ENCODE measurements at places on chromosomes 5 and 9. TPM values are rescaled to one million over a fixed set of nuclear protein-coding genes. Genes with fewer than 3 reads are reported as not detected.
A peak's percentile ranks its signal among the peaks of the same experiment; 100 is the strongest.

Gene LCN1
- total RNA-seq, result 0.60 TPM

Gene MCIDAS
- not detected for total RNA-seq

- H3K36me3 ChIP-seq, result peaks cover 4% of the 10 kb centered on the region
- no peaks in the 10 kb centered on the region for H3K27me3 ChIP-seq
- H3K4me1 ChIP-seq, result peaks cover 25% of the 10 kb centered on the region
- H3K27ac ChIP-seq, result peak overlapping the region; percentile 52
Measured at GRCh38 chr5:80204808-80205614, 50.8 kb downstream of the SERINC5 start.

DNA sequence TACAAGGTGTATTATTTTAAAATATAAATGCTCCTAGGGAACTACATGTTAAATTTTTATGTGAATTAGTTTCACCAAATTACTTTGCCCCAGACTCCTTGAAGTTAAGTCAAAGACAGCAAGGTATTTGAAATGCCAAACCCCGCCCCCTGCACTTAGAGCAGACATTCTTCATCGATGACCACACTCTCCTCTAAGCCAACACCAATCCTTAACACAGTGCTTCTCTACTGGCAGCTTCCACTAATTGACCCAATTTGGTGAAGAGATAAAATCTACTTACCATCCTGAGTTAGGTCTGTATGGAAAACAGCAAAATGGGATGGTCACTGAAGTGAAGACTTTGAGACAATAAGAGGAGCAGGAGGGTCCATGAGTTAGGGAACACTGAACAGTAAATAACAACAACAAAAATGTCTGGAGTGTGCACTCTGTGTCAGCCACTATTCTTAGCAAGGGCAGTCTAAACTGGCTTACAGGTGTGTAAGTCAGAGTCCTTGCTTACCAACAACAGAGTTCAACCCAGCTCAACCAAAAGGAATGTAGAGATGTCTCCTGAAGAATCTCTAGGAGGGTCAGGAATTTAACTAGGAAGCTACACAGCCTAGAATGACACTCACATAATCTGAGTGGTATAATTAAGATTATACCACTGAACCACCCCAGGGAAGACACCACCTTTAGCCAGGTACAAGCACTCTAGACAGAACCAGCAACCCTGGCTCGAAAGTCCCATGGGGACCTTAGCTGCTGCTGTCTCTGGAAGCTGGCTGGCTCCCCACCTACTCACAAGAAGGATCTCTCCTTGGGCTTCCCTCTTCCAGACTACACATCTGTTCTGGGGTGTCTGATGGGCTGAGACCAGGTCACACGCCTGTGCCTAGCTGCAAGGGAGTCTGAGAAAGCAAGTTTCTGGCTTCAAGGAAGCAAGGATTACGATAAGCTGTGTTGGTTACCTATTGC, 8.8 kb upstream of the UBE2QL1 start:
- no peaks in the 10 kb centered on the region for H3K36me3 ChIP-seq
- no peak overlapping the region for H3K27ac ChIP-seq
- H3K4me1 ChIP-seq, result no peaks in the 10 kb centered on the region
- no peak for DNase-seq
- no peak overlapping the region for H3K4me3 ChIP-seq

DNA sequence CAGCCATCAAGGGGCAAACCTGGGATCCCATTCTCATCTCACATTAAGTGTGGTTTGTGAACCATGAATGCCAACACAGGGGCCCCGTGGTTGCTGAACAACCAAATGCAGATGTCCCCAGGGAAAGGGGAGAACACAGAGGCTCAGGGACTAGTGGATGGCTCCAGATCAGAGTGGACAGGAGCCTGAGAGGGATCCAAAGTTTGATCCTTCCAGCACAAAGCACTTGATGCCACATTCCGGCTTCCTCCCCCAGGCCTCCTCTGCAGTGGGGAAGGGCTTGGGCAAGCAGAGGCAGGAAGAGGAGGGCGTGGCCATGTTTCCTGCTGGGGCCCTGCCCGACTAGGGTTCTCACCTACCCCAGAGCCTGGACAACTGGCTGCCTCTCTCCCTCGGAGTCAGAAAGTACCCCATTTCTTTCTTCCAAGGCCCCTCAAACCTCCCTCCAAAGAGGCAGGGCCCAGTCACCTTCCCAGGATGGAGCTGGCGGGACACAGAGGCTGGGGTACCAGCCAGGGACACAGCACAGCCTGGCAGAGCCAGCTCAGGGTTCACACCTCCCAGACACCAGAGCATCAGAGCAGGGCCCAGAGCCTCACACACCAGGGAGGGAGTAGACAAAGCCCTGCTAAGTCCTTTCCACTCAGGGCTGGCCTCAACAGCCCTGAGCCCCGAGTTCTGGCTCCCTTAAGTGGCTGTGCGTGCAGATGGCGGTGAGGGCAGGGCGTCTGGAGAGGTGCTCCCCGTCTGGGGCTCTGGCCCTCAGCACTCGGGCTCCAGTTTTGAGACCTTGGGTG, 4.3 kb upstream of the RNF44 start:
- no peaks in the 10 kb centered on the region for H3K36me3 ChIP-seq
- no peaks in the 10 kb centered on the region for H3K27me3 ChIP-seq
- peak overlapping the region; percentile 66 for H3K4me3 ChIP-seq

- no peaks in the 10 kb centered on the region for H3K36me3 ChIP-seq
- H3K4me1 ChIP-seq, result peaks cover 15% of the 10 kb centered on the region
- H3K27me3 ChIP-seq, result peaks cover 6% of the 10 kb centered on the region
- H3K4me3 ChIP-seq, result no peak overlapping the region
- no peak for DNase-seq
Measured at GRCh38 chr9:14530366-14530765, 162.9 kb downstream of the ZDHHC21 start.

GRCh38 chr5:156329171-156329611, 2.2 kb downstream of the SGCD start:
- H3K27me3 ChIP-seq, result no peaks in the 10 kb centered on the region
- H3K4me3 ChIP-seq, result no peak overlapping the region
- H3K36me3 ChIP-seq, result peaks cover 3% of the 10 kb centered on the region
- DNase-seq, result no peak
- H3K4me1 ChIP-seq, result peaks cover 40% of the 10 kb centered on the region

- no peaks in the 10 kb centered on the region for H3K4me1 ChIP-seq
- no peak overlapping the region for H3K4me3 ChIP-seq
- H3K27ac ChIP-seq, result no peak overlapping the region
- H3K36me3 ChIP-seq, result peaks cover 5% of the 10 kb centered on the region
Measured at GRCh38 chr5:176685010-176685409, 37.7 kb downstream of the TSPAN17 start.

DNA sequence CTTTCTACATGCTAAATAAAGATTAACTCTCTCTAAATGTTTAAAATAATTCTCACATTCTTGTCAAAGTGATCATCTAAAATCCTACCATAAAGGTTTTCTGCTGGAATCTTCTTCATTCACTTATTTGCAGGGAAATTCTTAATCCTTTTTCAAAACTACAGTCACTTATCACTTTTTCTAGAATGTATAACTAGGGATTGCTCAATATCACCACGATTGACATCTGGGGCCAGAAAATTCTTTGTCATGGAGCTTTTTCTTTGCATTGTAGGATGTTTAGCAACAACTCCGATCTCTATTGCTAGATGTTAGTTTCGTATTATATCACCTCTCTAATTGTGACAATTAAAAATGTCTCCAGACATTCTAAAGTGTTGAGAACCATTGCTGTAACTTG, 344.9 kb upstream of the PIK3R1 start:
- H3K27ac ChIP-seq, result no peak overlapping the region
- H3K4me1 ChIP-seq, result no peaks in the 10 kb centered on the region
- H3K36me3 ChIP-seq, result no peaks in the 10 kb centered on the region
- no peak for DNase-seq
- H3K27me3 ChIP-seq, result no peaks in the 10 kb centered on the region

GRCh38 chr9:91420501-91421127, 3.0 kb downstream of the NFIL3 start:
- no peaks in the 10 kb centered on the region for H3K36me3 ChIP-seq
- H3K27ac ChIP-seq, result peak overlapping the region; percentile 99
- H3K27me3 ChIP-seq, result no peaks in the 10 kb centered on the region
- DNase-seq, result no peak
- peak overlapping the region; percentile 97 for H3K4me3 ChIP-seq

GRCh38 chr5:136769900-136770684, 404.7 kb upstream of the TRPC7 start:
- H3K27ac ChIP-seq, result no peak overlapping the region
- DNase-seq, result no peak
- H3K27me3 ChIP-seq, result peaks cover 19% of the 10 kb centered on the region
- H3K36me3 ChIP-seq, result no peaks in the 10 kb centered on the region
- H3K4me1 ChIP-seq, result peaks cover 8% of the 10 kb centered on the region

GRCh38 chr5:149797897-149798296, 67.8 kb downstream of the PPARGC1B start:
- H3K4me1 ChIP-seq, result peaks cover 34% of the 10 kb centered on the region
- no peak overlapping the region for H3K4me3 ChIP-seq
- H3K27ac ChIP-seq, result no peak overlapping the region
- no peak for DNase-seq
- no peaks in the 10 kb centered on the region for H3K36me3 ChIP-seq

DNA sequence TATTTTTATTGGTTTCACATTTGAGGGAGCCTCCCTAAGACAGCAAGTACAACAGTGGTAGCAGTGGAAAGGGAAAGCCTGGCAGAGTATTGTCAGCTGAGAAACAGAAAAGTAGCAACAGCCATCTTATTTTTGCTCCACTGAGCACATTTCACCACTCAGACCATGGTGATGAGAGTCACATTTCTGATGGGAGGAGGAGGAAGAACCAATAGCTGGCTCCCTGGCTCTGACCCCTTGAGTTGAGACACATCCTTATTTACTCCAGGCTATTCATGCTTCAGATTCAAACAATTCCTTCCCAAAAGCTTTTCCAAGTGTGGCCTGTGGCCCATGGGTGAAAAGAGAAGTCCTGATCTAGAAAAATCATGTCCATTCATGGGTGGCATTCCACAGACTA, 236.3 kb downstream of the ARHGAP26 start:
- no peak overlapping the region for H3K27ac ChIP-seq
- H3K4me1 ChIP-seq, result peaks cover 38% of the 10 kb centered on the region
- no peak overlapping the region for H3K4me3 ChIP-seq
- DNase-seq, result no peak

DNA sequence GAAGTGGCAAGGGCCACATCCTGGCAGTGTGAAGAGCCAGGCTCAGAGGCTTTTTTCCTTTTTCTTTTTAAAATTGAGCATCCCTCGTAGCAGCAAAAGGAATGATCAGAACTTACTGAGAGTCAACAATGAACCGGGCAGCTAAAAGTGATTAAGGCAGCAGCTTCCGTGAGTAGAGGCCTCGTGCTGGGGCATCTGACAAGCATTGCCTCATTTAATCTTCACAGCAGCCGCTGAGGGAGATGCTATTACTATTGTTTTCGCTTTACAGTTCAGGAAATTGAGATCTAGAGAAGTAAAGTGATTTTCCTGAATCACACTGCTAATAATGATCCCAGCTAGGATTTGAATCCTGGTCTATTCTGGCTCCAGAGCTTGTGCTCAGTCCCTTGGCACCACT, 30.7 kb upstream of the PTGS1 start:
- no peak overlapping the region for H3K27ac ChIP-seq
- no peaks in the 10 kb centered on the region for H3K36me3 ChIP-seq
- H3K27me3 ChIP-seq, result peaks cover 21% of the 10 kb centered on the region
- DNase-seq, result no peak
- no peak overlapping the region for H3K4me3 ChIP-seq

GRCh38 chr5:38923661-38924451, 78.0 kb downstream of the OSMR start:
- peaks cover 15% of the 10 kb centered on the region for H3K36me3 ChIP-seq
- no peak for DNase-seq
- H3K4me1 ChIP-seq, result peaks cover 38% of the 10 kb centered on the region
- H3K27me3 ChIP-seq, result no peaks in the 10 kb centered on the region
- H3K27ac ChIP-seq, result peak overlapping the region; percentile 28

DNA sequence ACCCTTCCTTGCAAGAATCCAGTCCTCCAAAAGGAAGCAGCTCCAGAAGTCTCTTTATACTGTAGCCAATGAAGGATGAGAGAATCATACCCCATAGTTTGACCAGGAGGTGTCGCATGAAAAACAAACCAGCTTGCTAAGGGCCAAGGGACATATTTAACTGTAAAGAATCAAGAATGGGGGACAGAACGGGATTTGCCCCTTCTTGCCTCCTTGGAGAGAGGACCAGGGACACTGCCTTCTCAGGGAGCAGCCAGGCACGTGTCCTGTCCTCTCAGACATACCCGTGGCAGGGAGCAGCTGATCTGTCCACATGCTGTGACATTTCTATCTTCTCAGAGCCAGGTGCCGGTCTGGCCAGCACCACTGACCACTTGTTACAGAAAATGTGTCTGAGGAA, 11.7 kb downstream of the PRUNE2 start:
- no peak overlapping the region for H3K27ac ChIP-seq
- no peaks in the 10 kb centered on the region for H3K36me3 ChIP-seq
- no peak for DNase-seq
- H3K27me3 ChIP-seq, result peaks cover 45% of the 10 kb centered on the region
- H3K4me3 ChIP-seq, result no peak overlapping the region
- H3K4me1 ChIP-seq, result no peaks in the 10 kb centered on the region

- no peak for DNase-seq
- H3K36me3 ChIP-seq, result no peaks in the 10 kb centered on the region
- H3K27ac ChIP-seq, result peak overlapping the region; percentile 98
- H3K27me3 ChIP-seq, result no peaks in the 10 kb centered on the region
Measured at GRCh38 chr9:90432951-90433350, 209.7 kb downstream of the DIRAS2 start.
